ENCODE measurements at places on chromosomes 11 and 22. TPM values are rescaled to one million over a fixed set of nuclear protein-coding genes. Genes with fewer than 3 reads are reported as not detected.
A peak's percentile ranks its signal among the peaks of the same experiment; 100 is the strongest.

- H3K4me3 ChIP-seq = peak overlapping the region; percentile 51
- H3K27me3 ChIP-seq = no peaks in the 10 kb centered on the region
- H3K27ac ChIP-seq = peak overlapping the region; percentile 95
- H3K36me3 ChIP-seq = no peaks in the 10 kb centered on the region
Observed at GRCh38 chr22:50621356-50621880, 6.5 kb downstream of the ARSA start.

- DNase-seq = no peak
- peaks cover 15% of the 10 kb centered on the region for H3K4me1 ChIP-seq
- no peak overlapping the region for H3K27ac ChIP-seq
- H3K36me3 ChIP-seq = peaks cover 29% of the 10 kb centered on the region
Observed at GRCh38 chr11:134252346-134253187, 585 bp downstream of the THYN1 start.

DNA sequence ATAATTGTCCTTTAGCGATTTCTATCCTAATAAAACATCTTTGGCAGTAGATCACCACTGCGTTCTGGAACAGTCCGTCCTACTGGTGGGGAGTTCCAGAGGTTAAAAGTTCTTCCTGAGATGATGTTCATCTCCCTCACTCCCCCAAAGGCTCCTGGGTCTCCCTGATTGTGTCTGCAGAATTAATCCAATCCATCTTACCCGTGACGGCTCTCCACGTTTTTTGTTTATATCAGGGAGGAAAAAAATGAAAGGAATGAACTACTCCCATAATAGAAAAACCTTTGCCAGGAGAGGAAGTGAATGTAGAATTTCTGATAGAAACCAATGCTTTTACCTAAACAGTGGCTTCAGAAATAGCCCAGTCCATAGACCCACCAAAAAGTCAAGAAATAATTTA, 81.6 kb downstream of the LARGE1 start:
- H3K27me3 ChIP-seq = no peaks in the 10 kb centered on the region
- no peak overlapping the region for H3K27ac ChIP-seq
- no peak for DNase-seq

- H3K4me1 ChIP-seq = no peaks in the 10 kb centered on the region
- DNase-seq = no peak
- H3K27me3 ChIP-seq = no peaks in the 10 kb centered on the region
Observed at GRCh38 chr22:38327396-38327795, 10.2 kb upstream of the CSNK1E start.

DNA sequence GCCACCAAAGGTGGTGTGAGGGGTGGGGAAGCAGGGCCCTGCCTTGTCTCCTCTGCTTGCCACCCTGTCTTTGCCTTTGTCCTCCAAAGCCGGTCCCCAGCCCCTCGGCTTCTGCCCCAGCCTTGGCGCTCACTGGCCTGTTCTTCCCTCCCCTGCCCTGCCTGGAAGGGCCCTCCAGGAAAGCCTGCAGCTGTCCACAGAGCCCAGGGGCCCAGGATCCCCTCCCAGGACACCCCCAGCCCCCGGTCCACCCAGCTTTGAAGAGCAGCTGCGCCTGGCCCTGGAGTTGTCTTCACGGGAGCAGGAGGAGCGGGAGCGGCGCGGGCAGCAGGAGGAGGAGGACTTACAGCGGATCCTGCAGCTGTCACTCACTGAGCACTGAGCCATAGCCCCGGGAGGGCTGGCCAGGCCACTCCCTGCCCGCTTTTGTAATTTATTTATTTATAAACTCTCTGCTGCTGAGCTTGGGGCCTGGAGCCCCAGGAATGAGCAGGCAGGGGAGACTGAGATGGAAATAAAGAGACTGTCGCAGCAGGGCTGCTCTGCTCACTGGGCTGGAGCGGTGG, 1.3 kb upstream of the SSH3 start:
- H3K27ac ChIP-seq = no peak overlapping the region
- H3K27me3 ChIP-seq = no peaks in the 10 kb centered on the region
- no peak for DNase-seq

- no peak overlapping the region for H3K4me3 ChIP-seq
- peaks cover 6% of the 10 kb centered on the region for H3K4me1 ChIP-seq
Observed at GRCh38 chr11:12090761-12091258, 19.6 kb upstream of the MICAL2 start.

- no peak overlapping the region for H3K27ac ChIP-seq
- H3K36me3 ChIP-seq = no peaks in the 10 kb centered on the region
- H3K4me1 ChIP-seq = no peaks in the 10 kb centered on the region
- DNase-seq = no peak
Observed at GRCh38 chr22:49208768-49209252, 618.9 kb downstream of the BRD1 start.

GRCh38 chr22:49132009-49132408, 695.7 kb downstream of the BRD1 start:
- no peak overlapping the region for H3K4me3 ChIP-seq
- H3K27ac ChIP-seq = no peak overlapping the region
- H3K4me1 ChIP-seq = no peaks in the 10 kb centered on the region
- no peak for DNase-seq

GRCh38 chr22:26894766-26895485, 237.5 kb downstream of the MIAT start:
- no peak overlapping the region for H3K27ac ChIP-seq
- no peaks in the 10 kb centered on the region for H3K36me3 ChIP-seq
- H3K4me3 ChIP-seq = no peak overlapping the region

DNA sequence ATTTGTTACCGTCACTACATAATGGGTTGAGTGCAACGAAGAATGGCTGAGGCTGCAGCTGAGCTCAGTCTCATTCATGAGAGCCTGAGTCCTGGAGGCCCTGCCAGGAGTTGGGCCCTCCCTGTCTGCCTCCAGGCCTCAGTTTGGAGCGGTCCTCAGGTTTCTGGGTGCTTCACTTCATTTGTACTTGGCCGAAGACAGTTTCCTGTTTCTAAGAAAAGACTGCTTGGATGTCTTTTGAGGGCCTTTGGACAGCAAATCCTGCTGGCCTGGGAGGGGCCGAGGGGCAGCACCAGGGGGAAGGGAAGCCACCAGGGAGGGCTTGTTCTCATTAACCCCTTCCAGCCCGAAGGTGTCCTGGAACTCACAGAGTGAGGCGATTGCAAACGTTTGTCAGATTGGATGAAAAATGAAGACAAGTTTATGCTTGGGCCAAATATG, 163.1 kb downstream of the ETS1 start:
- no peak overlapping the region for H3K27ac ChIP-seq
- H3K27me3 ChIP-seq = no peaks in the 10 kb centered on the region
- H3K36me3 ChIP-seq = no peaks in the 10 kb centered on the region
- H3K4me3 ChIP-seq = no peak overlapping the region

DNA sequence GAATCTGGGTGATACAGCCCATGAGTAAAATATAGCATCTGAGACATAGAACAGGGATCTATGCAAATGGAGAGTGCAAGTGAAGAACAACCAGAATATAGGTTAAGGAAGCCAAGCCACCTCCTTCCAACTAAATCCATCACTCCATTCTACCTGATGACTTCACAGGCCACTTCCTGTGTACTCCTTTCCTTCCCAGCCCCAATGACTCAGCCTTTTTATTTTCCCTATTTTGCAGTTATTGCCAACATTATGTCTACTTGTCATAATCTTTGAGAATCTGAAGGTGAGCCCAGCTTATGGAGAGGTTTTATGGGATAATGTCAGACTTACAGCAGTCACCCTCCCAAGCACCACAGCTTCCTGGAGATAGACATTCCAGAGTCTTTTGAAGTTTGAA, 1.4 kb upstream of the OR52M1 start:
- H3K4me1 ChIP-seq = no peaks in the 10 kb centered on the region
- H3K36me3 ChIP-seq = no peaks in the 10 kb centered on the region
- H3K27me3 ChIP-seq = no peaks in the 10 kb centered on the region
- no peak overlapping the region for H3K4me3 ChIP-seq

- H3K4me1 ChIP-seq = no peaks in the 10 kb centered on the region
- no peak overlapping the region for H3K27ac ChIP-seq
- DNase-seq = no peak
- H3K27me3 ChIP-seq = no peaks in the 10 kb centered on the region
- H3K36me3 ChIP-seq = no peaks in the 10 kb centered on the region
Observed at GRCh38 chr11:129251067-129251466, 58.9 kb upstream of the ARHGAP32 start.

GRCh38 chr11:2955906-2956476, 26.8 kb upstream of the PHLDA2 start:
- H3K36me3 ChIP-seq = peaks cover 100% of the 10 kb centered on the region
- no peaks in the 10 kb centered on the region for H3K27me3 ChIP-seq
- no peak overlapping the region for H3K4me3 ChIP-seq
- DNase-seq = no peak
- H3K27ac ChIP-seq = no peak overlapping the region

DNA sequence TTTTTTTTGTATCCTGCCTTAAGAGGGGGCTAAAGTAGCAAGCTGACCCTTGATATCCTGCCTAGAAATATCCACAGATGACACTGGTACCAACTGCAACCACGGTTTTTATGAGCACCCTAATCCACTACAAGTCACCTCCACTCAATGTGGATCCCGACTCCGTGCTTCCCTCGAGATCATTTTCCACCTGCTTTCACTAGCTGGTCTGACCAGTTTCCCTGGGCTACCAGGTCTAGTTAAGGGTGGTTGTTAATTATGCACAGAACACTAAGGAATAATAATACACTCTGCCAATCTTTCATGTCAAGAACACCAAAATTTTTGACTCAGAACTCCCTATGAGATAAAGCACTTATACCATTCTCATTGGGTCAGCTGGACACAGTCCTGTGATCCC, 82.3 kb downstream of the ABTB2 start:
- no peak overlapping the region for H3K4me3 ChIP-seq
- H3K4me1 ChIP-seq = no peaks in the 10 kb centered on the region
- H3K27ac ChIP-seq = no peak overlapping the region
- H3K36me3 ChIP-seq = no peaks in the 10 kb centered on the region
- no peak for DNase-seq

Gene RASL10A
- total RNA-seq = 5.6 TPM

Gene RFPL2
- not detected for total RNA-seq

Data from B cell (primary cell).